Nucleus accumbens (tissue), 56 donors: ENCODE measurements at places on chromosomes 16 and 17.

- DNase-seq = no peak
Observed at GRCh38 chr17:63265526-63265925, 180.6 kb downstream of the CYB561 start.

GRCh38 chr17:2338315-2338657, 985 bp downstream of the SGSM2 start:
- DNase-seq = no peak

GRCh38 chr17:75313941-75314551, 24.8 kb upstream of the SLC25A19 start:
- DNase-seq = no peak

GRCh38 chr16:569445-570254, at the start of gene PIGQ:
TSS of gene PIGQ (plus strand) at chr16:569968. CDS start at chr16:574075, 4,107 bp downstream.
- DNase-seq = peak; percentile 33

- no peak for DNase-seq
Observed at GRCh38 chr17:75341784-75342486, 52.7 kb upstream of the SLC25A19 start.

- no peak for DNase-seq
Observed at GRCh38 chr17:46020023-46020761, 21.1 kb downstream of the STH start.
